ENCODE measurements at places on chromosomes 7 and 10.

- no peak for DNase-seq
Observed at GRCh38 chr10:130499541-130499940, 363.4 kb downstream of the GLRX3 start.

DNA sequence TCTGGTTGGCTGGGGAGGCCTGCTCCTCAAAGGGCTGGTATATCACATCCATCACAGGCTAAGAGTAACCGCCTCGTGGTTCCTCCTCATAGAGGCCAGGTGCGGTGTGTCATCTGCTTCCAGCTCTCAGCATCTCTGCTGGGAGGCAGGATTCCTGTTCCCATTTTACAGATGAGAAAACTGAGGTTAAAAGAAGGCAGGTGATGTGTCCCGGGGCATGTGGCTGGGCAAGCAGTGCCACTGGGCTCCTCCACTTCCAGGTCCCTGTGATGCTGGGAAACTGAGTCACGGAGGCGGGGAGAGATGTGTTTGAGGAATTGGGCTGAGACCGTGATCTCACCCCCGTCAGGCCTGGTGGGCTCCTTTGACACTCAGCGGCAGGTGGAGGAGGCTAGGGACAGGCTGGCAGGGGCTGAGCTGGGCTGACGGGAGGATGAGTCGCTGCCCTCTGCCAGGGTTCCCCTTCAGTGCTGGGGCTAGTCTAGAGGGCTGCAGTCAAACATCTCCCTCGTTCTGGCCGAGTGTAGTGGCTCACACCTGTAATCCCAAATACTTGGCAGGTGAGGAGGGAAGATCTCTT lies 9.4 kb downstream of the ARPC1B start:
- DNase-seq, result no peak

GRCh38 chr7:12111422-12112405 lies 99.4 kb upstream of the TMEM106B start:
- no peak for DNase-seq

- DNase-seq, result no peak
Observed at GRCh38 chr10:78959924-78960285, 108.9 kb upstream of the ZMIZ1 start.

DNA sequence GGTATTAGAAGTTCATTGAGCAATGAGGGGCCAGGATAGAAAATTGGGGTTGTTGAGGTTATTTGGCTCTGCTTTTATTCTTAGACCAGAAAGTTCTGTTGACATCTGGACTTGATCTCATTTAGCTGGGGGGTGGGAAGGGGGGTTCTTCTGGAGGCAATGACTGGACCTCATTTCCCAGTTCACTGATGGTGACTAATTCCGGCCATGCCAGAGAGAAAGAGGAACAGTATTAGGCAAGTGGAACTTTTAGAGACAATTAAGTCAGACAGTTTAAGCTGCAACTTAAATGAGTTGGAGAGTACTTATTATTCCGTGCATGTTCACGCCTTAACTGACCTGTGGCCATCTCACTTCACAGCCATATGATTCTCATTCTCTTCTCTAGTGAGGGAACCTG lies 512.5 kb downstream of the REEP3 start:
- no peak for DNase-seq

GRCh38 chr10:70537398-70538194 lies 59.0 kb downstream of the PALD1 start:
- no peak for DNase-seq

- DNase-seq, result no peak
Observed at GRCh38 chr7:157757211-157757610, 420.4 kb downstream of the DNAJB6 start.
